ENCODE measurements at places on chromosomes 2 and 18.
A peak's percentile ranks its signal among the peaks of the same experiment; 100 is the strongest.

GRCh38 chr2:216299588-216299987 is 72.7 kb downstream of the MARCHF4 start:
- DNase-seq = no peak

GRCh38 chr18:48767090-48767690 is 183.6 kb downstream of the SMAD7 start:
- no peak for DNase-seq

DNA sequence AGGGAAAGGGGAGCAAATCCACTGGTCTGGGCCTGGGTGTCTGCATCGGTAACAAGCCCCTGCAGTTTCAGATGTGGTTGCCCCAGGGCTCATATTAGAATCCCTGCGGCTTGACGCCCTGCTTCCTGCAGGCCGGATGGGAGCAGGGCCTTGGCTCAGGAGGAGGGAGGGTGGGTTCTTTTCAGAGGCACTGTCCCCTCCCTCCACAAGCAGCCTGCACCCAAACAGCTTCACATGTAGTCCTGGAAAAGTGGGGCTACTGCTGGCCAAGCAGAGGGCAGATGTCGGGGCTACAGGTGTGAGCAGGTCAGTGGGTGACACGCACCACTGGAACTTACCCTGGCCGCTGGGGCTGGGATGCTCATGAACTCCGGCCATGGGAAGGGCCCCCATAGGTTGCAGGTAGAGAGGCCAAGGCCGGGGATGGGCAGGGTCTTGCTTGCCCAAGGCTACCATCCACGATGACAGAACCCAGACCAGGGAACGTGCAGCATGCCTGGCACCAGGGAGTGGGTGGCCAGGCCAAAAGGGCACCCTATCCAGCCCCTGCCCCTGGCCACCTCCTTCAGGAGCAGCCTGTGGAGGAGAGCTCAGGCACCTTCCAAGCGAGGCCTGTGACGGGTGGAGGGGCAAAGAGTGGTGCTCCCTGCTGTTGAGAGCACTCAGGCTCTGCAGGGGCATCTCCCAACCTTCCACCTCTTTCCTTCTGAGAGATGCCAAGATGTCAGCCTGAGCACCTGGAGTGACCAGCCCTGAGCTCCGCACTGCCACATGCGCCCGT is 16.8 kb downstream of the ARID5A start:
- no peak for DNase-seq

GRCh38 chr2:122249673-122250072 is 494.2 kb downstream of the TSN start:
- DNase-seq = no peak

DNA sequence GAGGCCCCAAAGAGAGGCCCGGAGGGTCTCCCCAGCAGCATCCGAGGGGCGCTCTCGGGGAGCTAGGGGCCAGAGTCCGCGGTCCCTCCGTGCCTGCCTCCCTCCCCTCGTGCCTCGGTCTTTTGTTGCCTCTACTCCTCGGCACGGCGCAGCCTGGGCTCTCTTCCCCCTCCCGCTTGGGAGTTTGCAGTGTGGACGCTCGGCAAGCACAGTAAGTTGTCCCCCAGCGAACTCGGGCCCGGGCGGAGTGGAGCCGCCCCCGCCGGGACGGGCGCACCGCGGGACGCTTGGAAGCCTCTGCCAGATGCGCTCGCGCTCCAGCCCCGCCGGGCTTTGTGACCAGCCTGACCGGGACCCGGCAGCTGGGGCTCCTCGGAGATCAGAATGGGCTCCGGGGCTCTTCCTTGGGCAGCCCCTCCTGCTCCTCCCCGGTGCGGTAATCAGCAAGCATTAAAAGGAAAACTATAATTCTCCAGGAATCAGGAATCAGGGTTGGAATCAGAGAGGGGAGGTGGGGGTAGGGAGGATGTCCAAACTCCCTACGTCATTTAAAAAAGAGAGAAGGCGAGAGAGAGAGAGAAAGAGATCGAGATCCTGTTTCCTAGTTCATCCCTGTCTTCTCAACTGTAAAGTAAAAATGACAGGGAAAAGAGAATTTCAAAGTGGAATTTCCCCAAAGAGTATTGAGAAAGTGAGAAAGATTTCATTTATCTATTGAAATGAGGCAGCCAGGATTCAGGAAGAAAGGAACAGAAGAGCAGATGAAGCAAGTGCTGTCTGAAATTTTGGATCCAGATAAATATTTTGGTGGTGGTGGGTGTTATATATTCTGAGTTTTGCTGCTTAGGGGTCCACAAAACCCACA is 786 bp upstream of the TMEM200C start:
- DNase-seq = no peak

DNA sequence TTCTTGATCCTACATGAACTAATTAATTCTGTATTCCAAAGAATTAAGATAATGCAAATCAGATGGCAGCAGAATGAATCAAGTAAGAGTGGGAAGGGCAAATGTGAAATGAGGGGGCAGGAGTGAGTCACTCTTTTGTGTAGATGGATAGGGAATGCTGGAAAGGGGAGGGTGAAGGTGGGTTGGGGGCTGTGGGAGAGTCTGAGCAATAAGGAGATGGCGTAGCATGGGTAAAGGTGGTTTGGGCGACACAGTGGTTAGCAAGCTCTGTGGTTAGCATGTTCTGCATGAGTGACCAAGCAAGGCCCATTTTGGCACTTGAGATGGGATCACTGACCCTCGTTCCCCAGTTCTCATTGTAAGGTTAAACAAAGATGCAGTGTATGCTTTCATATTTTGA is 20.4 kb downstream of the GPD2 start:
- DNase-seq = no peak

DNA sequence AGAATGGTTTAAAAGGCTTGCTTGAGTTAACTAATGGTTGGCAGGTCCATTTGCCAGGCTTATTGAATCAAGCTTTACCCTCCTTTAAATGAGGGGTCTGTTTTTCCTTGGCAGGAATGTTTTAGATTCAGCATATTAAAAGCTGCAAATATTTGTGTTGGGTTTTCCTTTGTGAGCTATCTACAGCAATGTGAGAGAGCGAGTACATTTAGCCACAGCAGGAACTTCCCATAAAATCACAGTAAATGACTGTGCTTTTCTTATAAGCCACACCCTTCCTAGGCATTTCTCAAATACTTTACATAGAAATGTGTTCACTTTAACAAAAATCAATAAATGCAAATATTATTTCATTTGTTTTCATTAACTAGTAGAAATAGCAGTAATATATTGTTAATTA is 23.9 kb downstream of the CALCRL start:
- peak; percentile 20 for DNase-seq

GRCh38 chr2:168626096-168626495 is 170.0 kb downstream of the CERS6 start:
- DNase-seq = no peak

GRCh38 chr2:205270689-205271088 is 411.6 kb upstream of the NRP2 start:
- DNase-seq = no peak

DNA sequence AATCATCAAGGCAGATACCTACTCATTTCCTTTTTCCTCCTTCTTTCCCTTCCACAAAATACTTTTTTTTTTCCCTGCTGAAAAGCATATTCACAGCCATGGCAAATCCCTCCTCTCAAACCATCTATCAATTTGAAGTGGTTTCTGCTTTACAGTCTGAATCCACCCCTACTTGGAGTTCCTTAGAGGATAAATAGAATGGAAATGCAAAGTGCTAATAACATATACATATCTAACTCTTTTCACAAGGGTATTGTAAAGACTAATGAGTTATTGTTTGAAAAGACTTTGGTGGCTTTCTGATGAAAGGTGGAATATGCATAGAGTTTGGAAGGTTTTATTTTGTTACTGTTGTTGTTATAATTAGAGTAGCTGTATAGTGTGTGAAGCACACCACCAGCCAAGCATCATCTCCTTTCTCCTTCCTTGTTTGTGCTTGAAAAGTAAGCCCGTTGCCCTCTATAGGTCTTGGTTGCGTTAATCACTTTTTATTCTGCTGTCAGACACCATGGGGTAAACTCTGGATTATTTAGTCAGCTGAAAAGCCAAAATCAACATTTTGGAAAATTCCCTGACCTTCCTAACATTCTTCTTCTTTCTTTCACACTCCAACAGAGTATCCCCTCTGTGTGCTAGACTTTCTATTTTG is 2126.9 kb upstream of the CELF4 start:
- DNase-seq = no peak

All from A549 (cell line).